ENCODE measurements at places on chromosomes 12 and 14.

- no peak for DNase-seq
Measured at GRCh38 chr12:89882050-89882449, 173.4 kb upstream of the ATP2B1 start.

DNA sequence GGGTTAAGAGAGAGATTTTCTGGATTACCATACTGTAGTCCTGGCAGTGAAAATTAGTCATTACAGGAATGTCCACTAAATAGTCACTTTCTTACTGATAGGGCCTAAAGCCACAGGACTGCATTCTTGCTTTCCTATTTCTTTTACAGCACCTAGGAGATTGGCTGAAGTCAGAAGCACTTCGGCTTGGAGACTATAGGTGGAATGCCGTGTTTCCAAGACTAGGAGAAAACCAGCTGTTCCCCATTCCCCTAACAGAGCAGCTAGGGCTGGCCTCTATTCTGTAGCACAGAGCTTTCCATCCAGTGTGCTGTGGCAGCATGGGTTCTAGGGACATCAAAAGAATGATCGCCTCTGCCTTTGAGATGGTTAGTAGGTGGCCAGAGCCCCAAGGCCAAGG lies 15.1 kb downstream of the PIGH start:
- no peak for DNase-seq

DNA sequence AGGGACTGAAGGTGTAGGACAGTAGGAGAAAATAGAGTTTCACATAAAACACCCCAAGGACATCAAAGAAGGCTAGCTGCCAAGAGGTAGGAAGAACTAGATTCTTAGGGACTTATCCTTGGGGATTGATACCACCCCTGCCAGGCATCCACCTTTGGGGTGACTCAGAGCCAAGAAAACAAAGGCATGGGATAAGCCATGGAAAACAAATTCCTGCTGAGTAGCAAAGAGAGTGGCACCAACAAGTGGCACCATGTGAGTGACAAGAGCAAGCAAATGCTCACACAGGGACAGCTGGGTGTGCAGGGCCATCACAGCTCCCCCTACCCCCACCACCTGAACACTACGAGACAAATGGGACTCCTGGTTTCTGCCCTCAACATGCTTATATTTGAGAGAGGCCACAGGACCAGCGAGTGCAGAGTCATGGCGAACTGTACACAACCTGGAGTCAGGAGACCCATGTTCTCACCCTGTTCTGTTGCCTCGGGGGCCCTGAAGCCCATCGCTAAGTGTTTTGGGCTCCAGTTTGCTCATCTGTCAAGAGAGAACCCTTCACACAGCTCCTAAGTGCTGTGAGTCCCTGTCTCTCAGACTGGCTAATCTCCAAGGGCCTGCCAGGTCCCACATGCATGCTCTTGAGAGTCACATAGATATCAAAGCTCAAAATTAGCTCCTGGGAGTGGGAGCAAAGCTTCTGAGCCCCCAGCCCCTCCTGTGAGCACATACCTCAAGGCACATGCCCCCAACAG lies 91.9 kb downstream of the DPF3 start:
- no peak for DNase-seq

- no peak for DNase-seq
Measured at GRCh38 chr12:69685810-69686209, 13.3 kb downstream of the BEST3 start.

DNA sequence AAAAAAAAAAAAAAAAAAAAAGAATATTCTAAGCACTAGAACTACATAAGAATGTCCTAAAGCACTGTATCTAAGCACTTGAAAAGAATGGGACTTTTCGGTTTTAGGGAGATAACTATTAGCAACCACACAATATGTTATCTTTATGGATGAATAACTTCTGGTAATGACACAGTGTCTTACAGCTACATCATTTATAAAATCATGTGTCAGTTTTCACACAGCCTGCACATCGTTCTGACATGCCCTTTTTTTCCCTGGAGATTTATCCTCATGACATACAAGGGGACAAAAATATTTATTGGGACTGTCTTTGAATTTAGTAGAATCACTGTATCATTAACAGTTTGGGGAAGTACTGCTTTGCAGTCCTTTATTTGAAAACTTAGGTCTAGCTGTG lies 17.3 kb downstream of the TMEM19 start:
- DNase-seq = no peak

DNA sequence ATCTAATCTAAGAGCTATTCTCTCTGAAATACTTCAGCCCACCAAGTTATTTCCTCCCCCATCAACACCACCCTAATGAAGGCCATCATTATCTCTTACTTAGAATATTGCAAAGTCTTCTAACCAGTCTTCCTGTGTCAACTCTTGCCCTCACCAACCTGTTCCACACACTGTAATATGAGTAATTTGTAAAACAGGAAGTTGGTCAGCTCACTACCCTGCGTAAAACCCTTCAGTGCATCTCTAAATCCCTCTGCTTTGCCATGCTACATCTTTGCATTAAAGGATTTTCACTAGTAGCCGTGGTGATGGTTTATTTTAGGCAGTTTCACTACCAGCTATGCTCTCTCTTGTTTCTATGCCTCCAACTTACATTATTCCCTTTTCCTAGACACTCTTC lies 70.0 kb downstream of the KIF21A start:
- no peak for DNase-seq

Data from NCI-H1930 (cell line).